ENCODE measurements at places on chromosomes 4 and X.

- peak; percentile 25 for DNase-seq
Observed at GRCh38 chrX:48937054-48937907, 18.5 kb upstream of the PIM2 start.

- DNase-seq, result no peak
Observed at GRCh38 chr4:146105464-146105863, 70.1 kb upstream of the LSM6 start.

- no peak for DNase-seq
Observed at GRCh38 chrX:48999030-48999429, 3.0 kb downstream of the GRIPAP1 start.

- peak; percentile 25 for DNase-seq
Observed at GRCh38 chrX:323721-324628, 5.4 kb upstream of the GTPBP6 start.

DNA sequence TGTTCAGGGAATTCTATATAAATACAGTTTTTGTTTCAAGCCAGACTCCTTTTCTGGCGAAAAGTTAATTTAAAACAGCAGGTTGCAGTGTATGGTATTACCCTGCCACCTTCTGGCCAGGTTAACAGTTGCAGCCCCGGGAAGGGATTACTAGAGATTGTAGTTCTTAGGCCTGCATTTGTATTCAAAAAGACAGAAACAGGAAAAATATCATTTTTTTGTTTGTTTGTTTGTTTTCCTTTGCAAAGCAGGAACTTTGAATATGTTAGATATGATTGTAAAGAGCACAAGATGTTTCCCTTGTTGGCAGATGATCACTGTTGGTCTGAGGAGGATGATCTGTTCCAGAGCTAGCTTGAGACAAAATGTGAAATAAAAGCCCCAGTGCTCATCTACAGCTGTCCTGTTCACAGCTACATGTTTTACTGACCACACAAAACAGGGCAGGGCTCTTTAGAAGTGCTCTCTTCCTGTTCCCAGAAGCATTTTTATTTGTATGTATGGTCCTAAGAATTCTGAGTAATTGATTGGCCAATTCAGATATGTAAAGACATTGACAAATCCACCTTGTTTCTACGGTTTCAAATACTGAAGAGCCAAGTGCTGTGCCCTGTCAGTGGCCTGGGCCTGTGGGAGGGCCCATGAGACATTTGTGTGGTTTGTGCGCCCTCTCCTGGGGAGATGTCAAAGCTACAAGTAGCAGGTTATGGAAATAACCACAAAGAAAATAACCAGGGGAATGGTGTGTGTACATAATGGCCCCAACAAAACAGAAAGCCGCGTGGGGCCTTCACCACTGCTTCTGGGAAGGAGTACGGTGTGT, 57.9 kb downstream of the CLDN22 start:
- DNase-seq, result peak; percentile 35

GRCh38 chrX:115564243-115564642, 3.3 kb downstream of the PLS3 start:
- DNase-seq, result no peak

- no peak for DNase-seq
Observed at GRCh38 chr4:89268679-89269078, 38.9 kb downstream of the GPRIN3 start.

- DNase-seq, result no peak
Observed at GRCh38 chrX:57453901-57454300, 137.9 kb upstream of the ZXDB start.

DNA sequence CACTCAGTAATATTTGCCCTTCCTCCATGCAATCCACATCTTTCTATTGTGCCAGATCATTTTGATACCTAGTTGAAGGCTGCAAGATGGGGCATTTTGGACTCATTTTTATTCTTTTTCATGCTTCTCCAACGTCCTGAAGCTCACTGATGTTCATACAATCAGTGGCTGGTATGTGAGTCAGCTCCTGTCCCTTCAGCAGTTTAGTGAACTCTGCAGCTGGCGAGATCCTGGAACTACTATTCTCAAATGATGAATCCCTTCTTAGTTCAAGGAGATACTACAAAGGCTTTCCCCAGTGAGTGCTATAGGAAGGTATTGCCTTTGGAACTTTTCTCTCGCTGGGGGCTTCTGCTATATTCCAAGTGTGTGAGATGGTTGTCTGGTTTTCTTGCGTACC, 9.6 kb upstream of the CCDC149 start:
- DNase-seq, result no peak

GRCh38 chr4:1379351-1379781, 26.9 kb downstream of the NKX1-1 start:
- no peak for DNase-seq

GRCh38 chr4:19372390-19372789, 879.3 kb upstream of the SLIT2 start:
- no peak for DNase-seq

- no peak for DNase-seq
Observed at GRCh38 chrX:118355225-118355920, 9.5 kb downstream of the WDR44 start.

GRCh38 chrX:41036668-41037326, 48.4 kb upstream of the USP9X start:
- no peak for DNase-seq

GRCh38 chrX:97119474-97120109, 235.9 kb downstream of the RPA4 start:
- DNase-seq, result no peak

- DNase-seq, result no peak
Observed at GRCh38 chr4:136643416-136643815, 888.9 kb downstream of the PCDH18 start.

- DNase-seq, result no peak
Observed at GRCh38 chr4:38902695-38903094, 35.1 kb downstream of the FAM114A1 start.

DNA sequence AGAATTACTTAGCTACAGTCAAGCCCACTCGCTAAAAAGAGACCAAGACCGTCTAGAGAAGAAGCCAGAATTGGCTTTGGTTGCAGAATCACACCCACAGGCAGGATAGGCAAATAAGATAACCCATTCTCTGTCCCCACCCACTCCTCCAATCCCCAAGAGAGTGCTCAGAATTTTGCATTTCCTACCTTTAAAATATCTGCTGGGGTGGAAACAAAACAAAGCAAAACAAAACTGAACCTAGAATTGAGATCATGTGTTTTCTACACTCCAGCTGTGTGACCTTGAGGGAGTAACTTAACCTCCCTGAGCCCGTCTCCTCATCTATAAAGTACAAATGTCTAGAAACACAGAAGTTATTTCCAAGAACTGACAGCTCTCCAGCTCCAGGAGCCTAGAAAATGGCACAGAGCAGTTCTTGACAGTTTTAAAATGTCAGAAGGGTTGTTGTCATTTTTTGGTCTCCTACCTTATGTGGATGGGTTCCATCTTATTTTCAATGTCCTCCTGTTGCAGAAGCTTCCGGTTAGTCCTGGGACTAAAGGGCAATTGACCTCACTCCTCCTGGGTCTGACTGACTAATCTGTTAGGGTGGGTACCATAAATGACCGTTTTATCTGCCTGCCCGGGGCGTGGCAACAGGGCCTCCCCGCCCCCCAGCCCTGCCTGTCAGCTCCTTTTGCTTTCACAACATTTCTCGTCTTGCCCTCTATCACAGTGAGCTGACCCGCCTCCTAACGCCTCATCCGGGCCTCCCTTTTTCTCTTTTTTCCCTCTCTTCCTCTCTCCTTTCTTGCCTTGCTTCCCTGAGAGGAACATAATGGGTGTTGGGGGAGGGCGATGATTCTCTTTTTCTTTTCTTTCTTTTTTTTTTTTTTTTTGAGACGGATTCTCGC, 114.0 kb downstream of the RBM47 start:
- DNase-seq, result no peak

DNA sequence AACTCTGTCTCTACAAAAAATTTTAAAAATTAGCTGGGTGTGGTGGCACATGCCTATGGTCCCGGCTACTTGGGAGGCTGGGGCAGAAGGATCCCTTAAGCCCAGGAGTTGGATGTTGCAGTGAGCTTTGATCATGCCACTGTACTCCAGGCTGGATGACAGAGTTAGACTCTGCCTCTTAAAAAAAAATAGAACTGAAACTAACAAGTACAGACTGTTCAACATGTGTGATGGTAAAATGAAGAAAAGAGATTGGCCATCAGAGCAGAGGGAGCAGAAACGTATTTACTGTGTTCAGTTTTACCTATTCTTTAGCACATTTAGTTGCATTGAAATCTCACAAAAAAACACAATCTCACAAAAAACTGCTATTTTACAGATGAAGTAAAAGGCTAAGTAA, 77.9 kb upstream of the NAP1L5 start:
- no peak for DNase-seq

- no peak for DNase-seq
Observed at GRCh38 chr4:14792702-14793227, 209.5 kb upstream of the CPEB2 start.

DNA sequence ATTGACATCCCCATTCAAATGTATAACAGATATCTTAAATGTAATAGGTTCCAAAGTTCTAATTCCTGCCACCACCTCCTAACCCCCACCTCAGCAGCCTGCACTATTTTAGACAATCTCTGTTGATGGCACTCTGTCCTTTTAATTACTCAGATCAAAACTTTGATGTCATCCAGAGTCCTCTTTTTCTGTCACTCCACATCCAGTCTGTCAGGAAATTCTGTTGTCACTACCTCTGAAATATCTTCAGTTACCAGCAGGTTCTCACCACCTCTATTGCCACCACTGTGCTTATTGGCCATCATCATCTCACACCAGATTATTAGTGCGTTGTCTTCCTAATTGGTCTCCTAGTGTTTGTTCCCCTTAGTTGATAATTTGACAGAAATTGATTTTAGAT, 76.2 kb downstream of the PTPN13 start:
- no peak for DNase-seq

- DNase-seq, result no peak
Observed at GRCh38 chr4:17433827-17434226, 78.1 kb downstream of the QDPR start.

DNA sequence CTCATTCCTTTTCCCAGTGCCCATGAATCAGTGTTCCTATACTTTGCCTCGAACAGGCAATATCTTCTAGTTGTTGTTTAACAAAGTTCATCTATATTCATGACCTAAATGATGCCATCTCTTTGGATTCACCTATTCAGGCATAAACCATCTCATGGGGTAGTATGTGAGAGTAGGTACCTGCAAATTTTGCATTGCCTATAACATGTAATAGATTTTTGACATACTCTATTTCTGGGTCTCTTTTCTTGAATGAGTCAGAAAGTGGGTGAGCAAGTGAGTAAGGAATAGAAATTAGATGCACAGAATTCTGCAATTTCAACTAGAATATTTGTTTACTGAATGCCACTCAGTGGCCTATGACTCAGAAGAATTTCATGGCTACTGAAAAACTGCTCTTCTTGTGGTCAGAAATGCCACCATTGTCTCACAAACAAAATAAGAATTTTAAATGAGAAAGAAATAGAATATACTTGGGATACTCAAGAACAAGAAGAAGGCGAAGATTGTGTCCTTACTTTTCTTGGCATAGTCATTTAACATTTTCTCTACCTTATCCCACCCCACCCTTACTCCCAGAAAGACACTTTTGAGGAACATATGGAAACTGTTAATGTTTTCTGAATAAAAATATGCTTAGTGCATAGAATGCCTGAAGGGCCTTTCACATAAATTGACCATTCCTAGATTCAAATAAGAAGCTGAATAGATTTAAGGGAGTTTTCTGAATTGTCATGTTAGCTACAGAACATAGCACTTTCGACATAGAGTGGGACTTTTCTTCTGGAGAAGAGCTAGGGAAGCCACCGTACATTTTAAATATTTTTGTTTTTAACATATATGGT, 86.8 kb downstream of the HHIP start:
- DNase-seq, result no peak

- no peak for DNase-seq
Observed at GRCh38 chr4:76523593-76523992, 88.6 kb downstream of the SHROOM3 start.

DNA sequence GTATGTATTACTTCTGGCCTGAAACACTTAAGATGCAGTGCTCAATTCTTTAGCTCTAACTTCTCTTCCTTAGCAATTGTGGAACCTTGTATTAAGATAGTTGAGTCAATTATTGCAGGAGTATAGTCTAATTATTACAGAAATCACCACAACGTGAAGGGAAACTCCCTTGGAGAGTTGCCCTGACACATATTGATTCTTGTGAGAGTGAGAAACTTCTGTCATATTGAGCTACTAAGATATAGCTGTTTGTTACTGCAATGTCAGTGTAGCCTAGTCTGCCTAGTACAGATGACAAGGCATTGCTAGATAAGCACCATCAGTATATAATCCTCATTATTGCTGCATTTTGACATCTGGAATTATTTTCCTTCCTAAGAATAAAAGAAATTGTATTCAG, 82.7 kb upstream of the TEX13C start:
- DNase-seq, result no peak

DNA sequence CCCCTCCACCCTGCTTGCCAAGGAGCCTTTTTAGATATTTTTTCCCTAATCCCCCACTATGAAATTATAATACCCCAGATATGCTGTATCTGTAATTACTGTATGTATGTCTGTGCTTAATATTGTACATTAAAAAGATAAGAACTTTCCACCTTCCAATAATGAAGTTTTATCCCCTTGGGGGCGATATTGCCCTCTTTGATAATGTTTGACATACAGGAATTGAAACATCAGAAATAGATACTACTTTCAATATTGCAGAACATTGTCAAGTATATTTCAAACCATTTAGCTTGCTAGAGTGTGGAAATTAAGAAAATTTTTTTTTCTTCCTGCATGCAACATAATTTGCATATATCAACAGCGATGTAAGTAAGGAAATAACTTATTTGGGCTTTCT, 58.9 kb downstream of the NAF1 start:
- no peak for DNase-seq

- no peak for DNase-seq
Observed at GRCh38 chrX:143621276-143621675, 14.6 kb downstream of the SLITRK4 start.

Measured in gastrocnemius medialis (tissue), 4 donors.